ENCODE measurements at places on chromosomes 2 and 18. TPM values are rescaled to one million over a fixed set of nuclear protein-coding genes. Genes with fewer than 3 reads are reported as not detected.
A peak's percentile ranks its signal among the peaks of the same experiment; 100 is the strongest.

- no peak for DNase-seq
Measured at GRCh38 chr2:36511858-36512603, 85.9 kb downstream of the FEZ2 start.

DNA sequence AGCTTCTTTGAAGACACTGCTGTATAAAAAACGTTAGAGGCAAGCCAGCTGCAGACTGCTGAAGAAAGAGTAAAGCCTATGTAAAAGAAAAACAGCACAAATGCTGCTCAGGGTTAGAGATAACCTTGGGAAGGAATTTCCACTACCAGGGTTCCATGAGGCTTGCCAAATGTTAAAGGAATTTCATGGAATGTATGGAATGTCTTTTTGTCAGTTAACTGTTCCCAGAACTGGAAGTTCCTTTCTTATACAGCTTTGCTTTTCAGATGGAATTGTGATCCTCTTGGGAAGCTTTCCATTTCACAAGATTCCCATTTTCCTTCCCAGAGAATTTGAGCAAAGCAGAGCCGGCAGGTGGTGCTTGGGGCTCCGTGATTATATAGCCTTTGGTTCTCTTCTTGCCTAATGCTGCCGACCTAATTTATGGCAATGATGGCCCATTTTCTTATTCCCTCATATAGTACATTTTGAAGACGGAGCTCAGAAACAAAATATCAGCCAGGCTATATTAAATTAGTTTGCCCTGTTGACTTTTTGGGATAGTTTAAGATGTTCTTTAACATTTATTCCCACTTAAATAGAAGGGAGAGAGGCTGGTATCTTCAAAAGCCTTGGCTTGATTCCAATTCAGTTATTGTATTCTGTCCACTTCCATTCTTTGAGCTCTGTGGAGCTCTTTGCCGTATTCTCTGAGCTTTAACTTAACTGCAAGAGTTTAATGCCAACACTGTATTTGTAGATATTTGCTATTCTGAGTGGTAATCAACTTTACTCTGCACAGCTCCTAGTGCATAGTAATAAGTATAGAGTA is 162.3 kb downstream of the PHLPP1 start:
- DNase-seq = peak; percentile 59

DNA sequence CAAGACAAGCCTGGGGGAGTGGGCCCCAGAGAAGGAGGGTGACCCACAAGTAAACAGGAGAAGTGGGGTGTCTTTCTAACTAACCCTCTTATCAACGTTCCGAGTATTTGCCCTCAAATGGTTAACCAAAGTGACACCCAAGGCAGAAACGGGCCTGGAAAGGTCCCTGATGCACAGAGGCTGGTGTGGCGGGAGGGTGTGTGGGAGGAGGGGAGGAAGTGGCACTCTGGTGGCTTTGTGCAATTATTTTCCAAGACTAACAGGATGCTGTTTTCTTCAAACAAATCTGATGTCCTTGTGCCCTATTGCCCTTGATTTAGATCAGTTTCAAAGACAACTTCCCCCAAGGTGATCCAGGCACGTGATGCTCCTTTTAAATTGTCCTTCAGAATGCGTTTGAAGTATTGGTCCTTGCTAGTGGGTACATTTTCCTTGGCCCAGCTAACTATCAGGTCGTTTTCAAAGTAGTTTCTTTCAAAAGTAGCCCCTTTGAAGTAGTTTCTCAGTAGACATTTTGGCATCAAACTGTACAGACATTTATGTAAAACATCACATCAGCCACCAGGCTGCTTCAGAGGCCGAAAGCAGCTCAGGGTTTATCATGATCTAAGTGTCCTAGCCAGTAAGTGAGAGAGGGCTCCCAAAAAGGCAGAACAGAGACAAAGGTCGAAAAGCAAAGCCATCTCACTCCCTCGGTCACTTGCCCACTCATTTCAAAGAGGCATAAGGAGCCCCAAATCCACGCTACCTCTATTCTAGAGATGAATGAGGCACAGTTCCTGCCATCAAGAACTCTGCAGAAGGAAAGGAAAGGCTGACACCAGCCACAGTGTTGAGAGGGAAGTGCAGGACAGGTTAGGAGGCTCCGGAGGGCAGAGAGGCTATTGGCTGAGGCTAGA is 371.1 kb upstream of the ID2 start:
- no peak for DNase-seq

DNA sequence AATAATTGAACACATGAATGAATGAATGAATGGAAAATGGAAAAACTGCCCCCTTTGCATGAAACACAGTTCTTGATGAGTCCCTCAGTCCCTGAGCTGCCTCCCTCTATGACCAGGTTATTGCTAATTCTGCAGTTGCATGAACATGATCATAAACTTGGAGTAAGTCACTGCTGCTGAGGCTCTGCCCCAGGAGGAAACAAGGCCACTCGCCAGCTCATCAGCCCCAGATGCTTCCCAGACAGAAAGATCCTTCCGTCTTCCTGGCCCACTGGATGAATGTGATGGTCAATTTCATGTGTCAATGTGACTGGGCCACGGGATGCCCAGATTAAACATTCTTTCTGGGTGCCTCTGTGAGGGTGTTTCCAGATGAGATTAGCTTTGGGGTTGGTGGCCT is 16.4 kb downstream of the GPR45 start:
- no peak for DNase-seq

DNA sequence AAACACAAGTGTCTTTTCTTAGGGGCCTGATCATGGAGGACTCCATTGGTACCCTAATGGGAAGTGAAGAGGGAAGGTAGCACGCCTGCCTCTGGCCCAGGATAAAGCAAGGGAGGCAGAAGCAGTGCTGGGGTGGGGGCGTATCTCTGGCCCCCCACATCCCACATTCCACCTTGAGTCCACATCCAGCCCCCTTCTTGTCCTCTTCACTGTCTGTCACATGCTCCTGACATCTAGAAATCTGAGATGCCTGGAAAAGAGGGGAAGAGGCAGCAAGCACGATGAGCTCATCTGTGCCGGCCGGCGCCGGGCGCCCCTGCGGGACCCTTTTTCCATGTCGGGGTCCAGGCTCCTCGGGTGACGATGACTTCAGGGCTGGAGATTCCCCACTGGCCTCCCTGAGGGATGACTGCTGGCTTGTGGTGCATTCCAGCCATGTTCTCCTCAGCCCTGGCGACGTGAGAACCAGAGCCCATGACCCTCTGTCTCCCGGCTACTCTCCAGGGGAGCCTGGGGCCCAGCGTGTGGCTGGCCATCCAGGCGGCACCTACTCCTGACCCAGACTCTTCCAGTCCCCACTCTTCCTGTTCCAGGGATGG is 277.5 kb downstream of the DYSF start:
- no peak for DNase-seq

GRCh38 chr2:3587432-3587831 is 7.5 kb upstream of the COLEC11 start:
- DNase-seq = no peak

- no peak for DNase-seq
Measured at GRCh38 chr2:229419158-229419557, 148.1 kb upstream of the PID1 start.

DNA sequence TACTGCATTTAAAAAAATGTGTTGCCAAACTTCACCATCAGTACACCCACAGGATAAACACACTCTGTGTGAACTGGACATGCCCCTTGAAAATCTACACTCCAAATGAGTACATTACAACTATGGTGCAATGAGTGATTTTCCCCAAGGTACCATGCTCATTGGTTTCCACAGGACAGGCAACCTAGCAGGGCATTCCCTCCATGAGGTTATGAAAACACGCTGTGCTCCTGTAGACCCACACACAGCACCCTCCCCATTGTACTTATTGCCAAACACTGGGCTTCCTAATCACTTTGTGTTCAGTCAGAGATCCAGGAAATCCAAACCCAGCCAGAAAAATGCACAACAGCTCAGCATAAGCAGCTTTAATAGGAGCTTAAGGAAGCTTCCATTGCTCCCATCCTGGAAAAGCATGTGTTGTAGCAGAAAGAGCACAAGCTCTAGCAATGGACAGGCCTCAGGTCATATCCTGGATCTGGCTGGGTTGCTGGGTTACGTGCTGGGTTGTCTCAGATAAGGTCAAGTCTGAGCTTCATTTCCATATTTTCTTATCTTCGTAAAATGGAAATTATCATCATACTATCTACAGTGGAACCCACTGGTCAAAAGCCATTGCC is 20.8 kb upstream of the ATIC start:
- no peak for DNase-seq

GRCh38 chr2:103289105-103289725 is 527.4 kb downstream of the TMEM182 start:
- DNase-seq = peak; percentile 15

DNA sequence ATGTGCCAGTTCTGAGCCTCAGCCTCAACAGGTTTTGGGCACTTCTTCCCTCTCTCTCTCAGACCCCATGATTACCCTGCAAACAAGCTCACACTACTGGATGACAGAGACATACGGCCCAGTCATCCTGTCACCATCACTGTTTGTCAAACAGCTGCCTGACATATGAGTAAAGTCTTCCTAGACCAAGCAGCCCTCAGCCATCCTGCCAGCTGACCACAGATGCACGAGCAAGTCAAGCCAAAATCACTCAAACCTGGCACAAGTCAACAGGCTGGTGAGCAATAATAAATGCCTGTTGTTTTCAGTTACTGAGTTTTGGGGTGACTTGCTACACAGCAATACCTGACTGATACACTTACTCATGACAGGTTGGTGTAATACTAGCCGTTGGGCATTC is 75.5 kb upstream of the KLF7 start:
- no peak for DNase-seq

DNA sequence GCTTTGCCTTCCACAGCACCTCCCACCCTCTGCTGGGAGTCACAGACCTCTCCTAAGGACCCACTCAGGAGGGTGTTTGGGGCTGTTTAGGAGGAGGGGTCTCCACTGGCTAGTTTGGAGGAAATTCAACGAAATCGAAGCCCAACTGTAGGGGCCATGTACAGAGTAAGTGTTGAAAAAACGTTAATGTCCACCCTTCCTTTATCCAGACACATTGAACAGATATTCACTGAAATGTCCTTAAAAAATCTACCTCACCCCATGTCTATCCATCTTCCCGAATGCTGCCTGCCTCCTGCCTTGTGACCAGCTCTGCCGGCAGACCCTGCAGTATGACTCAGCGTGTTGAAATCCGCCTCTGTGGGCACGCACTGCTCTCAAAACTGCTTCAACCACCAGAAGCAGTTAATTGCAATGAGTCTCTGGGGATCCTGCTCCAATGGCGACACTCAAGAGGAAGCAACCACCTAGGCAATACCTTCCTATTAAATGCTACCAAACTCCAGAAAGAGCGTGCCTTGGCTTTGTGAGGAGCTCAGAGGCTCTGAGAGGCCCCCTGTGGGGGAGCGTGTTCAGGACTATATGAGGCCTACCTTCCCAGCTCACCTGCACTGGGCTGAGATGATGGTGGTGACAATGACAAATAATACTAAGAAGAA is 61.4 kb upstream of the RTN4 start:
- peak; percentile 20 for DNase-seq

DNA sequence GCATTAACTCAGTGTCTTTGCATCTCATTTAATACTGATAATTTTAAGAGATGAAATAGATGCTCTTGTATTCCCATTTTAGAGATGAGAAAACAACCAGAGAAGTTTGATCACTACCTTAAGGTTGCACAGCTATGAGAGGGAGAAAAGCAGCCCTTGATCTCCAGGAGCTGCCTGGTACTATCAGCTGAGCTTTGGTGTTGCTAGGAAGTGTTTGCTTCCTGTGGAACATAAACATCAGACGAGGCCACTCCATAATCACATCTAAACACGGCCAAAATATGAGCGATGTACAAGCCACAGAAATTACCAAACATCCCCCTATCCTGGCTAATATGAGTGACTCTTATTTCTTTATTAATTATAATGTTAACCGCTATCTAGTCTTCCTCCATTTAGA is 620 bp upstream of the WDFY1 start:
- no peak for DNase-seq

- DNase-seq = no peak
Measured at GRCh38 chr18:31774477-31774785, 13.8 kb upstream of the SLC25A52 start.

DNA sequence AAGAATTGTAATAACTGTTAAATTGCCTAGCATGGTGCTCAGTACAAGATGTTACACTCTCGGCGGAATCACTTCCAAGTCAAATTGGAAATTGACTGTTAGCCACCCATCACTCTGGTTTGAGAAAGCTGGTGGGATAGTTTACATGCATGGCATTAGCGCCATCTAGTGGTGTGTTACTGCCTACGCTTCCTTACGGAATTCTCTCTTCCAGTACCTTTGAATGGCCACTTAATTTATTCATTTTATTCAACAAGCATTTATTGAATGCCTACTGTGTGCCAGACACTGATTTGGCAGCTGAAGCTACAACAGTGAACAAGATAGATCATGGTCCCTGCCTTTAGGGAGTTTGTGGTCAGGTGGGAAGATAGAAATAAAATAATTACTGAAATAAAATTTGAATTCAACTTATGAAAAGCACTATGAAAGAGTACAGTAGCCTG is 171.2 kb downstream of the TMEM247 start:
- peak; percentile 59 for DNase-seq

GRCh38 chr2:200297100-200297499 is 9.4 kb upstream of the SPATS2L start:
- DNase-seq = no peak

- DNase-seq = peak; percentile 55
Measured at GRCh38 chr2:239062743-239063142, 214.9 kb downstream of the TWIST2 start.

DNA sequence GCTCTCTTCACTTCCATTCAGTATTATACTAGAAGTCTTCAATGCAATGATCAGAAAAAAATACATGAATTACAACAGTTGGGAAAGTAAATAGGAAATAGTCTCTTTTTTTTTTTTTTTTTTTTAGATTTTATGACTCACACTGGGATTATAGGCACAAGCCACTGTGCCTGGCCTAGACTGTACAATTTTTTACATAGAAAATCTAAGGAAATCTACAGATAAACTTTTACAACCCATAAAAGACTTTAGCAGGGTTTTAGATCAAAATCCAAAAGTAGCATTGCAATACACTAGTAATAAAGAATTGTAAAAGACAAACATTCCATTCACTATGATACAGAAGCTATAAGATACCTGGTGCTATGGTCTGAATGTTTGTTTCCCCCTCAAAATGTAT is 39.0 kb downstream of the CFAP221 start:
- DNase-seq = no peak

DNA sequence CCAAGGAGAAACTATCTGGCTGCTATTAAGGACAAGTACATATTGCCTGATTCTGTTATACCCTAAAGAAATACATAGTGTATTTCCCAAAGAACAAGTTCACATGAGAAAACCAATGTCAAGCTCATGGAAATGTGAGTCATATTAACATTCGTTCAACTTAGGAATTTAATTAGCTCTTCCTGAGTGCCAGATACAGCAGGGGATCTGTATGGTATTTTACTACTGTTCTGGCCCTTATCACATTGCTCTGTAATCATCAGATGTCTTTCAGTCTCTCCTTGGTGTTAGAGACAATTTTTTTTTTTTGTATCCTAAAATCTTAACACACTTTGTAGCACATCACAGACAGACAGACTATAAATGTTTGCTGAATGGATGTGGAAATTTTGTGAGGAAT is 395.0 kb upstream of the CRIM1 start:
- no peak for DNase-seq

- DNase-seq = peak; percentile 21
Measured at GRCh38 chr2:158923180-158923594, 45.3 kb upstream of the TANC1 start.

The MROH2A gene
- total RNA-seq = not detected

The CNPPD1 gene
- total RNA-seq = 27.7 TPM

The LRATD1 gene
- 1.3 TPM for total RNA-seq

The STPG4 gene
- not detected for total RNA-seq

The ADD2 gene
- 79.4 TPM for total RNA-seq

The CGREF1 gene
- 1.0 TPM for total RNA-seq

The REG3A gene
- total RNA-seq = not detected

The CKAP2L gene
- 24.8 TPM for total RNA-seq

The PDE1A gene
- total RNA-seq = not detected

The ZSWIM2 gene
- total RNA-seq = not detected

All from H7 (cell line).